ENCODE measurements at places on chromosomes 6 and 20. TPM values are rescaled to one million over a fixed set of nuclear protein-coding genes. Genes with fewer than 3 reads are reported as not detected.

Gene PROCR
- 2.4 TPM for total RNA-seq

Gene AVP
- total RNA-seq: not detected

Gene LCA5
- 0.08 TPM for total RNA-seq

Gene PRND
- total RNA-seq: not detected

Gene TCF15
- total RNA-seq: not detected

Gene SLC22A23
- 0.82 TPM for total RNA-seq

Gene KIF25
- not detected for total RNA-seq

Gene SLC2A10
- not detected for total RNA-seq

Gene SIRPB2
- not detected for total RNA-seq

Gene C20orf144
- total RNA-seq: 0.43 TPM

Gene C6orf58
- total RNA-seq: not detected

Gene SALL4
- total RNA-seq: 0.11 TPM

Gene BANF2
- total RNA-seq: not detected

Gene GABRR1
- not detected for total RNA-seq

Gene PIGU
- 17.0 TPM for total RNA-seq
